ENCODE measurements at places on chromosomes 5 and 9.

GRCh38 chr9:38027714-38028113, 41.3 kb downstream of the SHB start:
- no peak for DNase-seq

DNA sequence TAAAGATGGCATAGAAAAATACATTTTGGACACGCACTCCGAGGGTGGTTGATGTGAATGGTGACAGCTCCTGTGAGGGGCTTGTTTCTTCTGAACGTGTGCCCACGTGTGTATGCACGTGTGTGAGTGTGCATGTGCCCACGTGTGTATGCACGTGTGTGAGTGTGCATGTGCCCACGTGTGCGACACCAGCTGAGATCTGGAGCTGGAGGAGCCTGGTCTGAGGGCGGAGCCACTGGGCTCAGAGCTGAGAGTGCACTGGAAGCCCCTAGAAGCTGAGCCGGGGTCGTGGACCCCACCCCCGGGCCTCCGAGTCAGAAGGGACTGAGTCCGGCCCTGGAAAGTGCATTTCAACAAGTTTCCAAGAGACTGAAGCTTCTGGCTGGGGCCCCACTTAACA, 282.5 kb upstream of the IRX4 start:
- no peak for DNase-seq

DNA sequence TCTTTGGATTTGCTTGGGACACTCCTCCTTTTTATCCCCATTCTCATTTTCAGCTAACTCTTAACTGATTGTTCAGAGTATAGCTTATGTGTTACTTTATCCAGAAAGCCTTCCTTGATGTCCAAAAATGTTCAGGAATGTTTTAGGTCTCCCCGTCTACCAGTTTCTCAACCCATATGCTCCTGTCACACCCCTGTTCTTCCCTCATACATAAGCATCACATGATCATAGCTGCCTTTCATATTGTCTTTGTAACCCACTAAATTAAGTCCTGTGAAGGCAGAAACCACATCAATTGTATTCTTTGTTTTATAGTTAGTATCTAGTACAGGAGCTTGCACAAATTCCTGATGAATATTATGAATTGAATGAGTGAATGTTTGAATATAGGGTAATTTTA, 321.9 kb upstream of the ACTBL2 start:
- no peak for DNase-seq

DNA sequence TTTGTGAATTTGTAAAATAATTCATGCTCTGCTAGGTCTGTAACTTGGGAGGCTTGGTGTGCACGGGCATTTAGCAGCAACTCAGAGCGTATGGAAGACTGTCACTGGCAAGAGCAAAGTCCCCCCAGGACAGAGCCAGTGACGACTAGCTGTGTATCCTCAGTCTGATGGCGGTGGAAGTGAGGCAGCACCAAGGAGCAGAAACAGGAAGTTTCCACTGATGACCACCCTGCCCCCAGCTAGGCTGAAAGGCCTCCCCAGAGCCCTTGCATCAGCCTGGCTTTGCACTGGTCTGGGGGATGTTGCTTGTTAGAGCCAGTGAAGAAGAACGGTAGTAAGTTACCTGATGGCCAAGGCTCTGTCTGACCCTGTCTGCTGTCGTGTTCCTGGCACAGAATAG, 66.8 kb upstream of the ABL1 start:
- DNase-seq, result peak; percentile 49
